ENCODE measurements at places on chromosomes 2 and 18.

GRCh38 chr18:23067236-23067635 is 68.0 kb upstream of the CABLES1 start:
- DNase-seq = no peak

- no peak for DNase-seq
These were observed 180.2 kb upstream of the DOK6 start for GRCh38 chr18:69220529-69220928.

DNA sequence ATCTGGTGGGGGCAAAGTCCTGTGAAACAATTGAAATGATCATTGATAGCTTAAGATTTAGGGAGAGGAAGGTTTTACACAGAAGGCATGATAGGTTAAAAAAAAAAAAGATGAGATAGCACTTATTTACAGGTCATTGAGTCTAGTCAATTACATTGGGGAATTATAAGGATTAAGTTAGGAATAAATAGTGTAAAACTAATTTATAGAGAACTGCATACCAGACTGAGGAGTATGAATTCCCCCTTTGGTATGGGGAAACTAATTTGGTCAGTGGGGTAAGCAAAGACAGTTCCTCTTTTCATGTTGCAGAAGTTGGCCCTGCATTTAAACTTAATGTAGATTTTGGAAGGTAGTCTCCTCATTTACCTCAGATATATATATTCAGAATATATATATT is 10.8 kb downstream of the GLS start:
- DNase-seq = no peak

DNA sequence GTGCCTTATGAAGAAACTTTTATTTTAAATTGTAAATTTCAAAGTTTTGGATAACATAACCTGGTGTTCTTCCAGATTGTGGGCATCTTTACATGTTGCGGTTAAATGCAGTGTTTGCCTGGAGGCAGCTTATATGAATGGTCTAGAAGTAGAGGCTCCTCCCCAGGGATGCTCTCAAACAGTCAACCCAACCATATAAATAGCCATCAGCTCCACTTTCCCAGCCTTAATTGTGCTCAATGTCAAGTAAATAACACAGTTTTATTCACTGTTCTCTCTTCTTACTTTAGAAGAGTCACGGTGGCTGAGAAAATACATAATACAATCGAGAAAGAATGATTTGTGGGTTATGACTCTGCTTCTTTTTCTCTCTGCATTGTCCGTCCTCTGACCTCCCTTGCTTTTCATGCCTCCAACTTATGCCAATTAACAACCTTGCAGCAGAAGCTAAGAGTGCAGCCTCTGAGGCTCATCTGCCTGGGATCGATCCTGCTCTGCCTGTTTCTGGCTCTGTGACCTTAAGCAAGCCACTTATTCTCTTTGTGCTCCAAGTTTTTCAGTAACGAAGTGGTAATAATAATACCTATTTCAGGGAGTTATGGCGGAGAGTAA is 100.3 kb downstream of the DAW1 start:
- DNase-seq = no peak

DNA sequence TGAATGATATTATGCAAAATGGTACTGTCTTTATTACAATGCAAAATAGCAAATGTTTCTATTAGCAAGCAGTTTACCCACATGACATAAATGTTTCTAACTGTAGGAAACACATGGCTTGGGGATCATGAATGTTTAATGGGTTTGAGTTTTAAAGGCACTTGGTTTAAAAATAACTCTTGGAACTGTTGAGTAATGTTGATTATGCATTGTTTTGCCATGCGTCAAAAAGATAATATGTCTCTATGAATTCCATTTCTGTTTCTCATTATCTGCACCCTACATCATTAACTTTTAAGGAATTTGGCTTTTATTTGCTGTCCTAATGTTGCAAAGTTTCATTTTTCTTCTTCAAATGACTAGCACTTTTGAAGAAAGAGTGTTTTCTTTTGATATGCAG is 1355.5 kb downstream of the SUCLG1 start:
- DNase-seq = no peak

- DNase-seq = no peak
These were observed 130.6 kb upstream of the UBE2E3 start for GRCh38 chr2:180849851-180850250.

DNA sequence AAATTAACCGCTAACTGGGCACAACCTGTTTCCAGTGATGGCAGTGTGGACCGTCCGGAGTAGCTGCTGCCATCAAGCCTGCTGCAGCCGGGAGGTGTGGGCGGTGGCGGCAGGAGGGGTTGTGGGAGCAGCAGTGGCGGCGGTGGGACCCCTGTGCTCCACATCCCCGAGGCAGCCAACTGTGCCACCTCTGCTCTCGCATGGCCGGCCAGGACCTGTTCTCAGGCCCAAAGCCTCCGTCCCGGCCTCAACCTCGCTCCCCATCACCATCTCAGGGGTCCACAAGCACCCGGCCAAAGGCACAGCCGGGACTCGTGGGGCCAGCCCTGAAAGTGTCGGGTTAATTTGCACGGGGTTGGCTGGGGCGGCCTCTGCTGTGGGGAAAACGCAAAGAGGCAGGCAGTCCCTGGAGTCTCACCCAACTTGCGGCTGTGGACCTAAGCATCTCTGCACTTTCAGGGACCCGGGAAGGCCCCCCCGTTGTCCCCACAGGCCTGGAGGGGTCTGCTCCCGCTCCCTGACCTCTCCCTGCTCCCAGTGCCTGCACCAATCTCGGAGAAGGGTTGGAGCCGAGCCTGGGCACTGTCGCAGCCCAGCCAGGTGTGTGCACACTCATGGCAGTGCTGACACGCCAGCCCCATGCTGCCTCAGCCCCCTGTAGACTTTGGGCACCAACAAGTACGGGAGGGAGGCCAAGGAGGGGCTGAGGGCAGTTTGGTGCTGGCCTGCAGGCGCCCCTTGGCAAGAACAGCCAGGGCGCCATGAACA is 44.4 kb upstream of the PEX13 start:
- DNase-seq = no peak

- DNase-seq = no peak
These were observed 81.7 kb downstream of the PPP1R1C start for GRCh38 chr2:182067393-182067792.

DNA sequence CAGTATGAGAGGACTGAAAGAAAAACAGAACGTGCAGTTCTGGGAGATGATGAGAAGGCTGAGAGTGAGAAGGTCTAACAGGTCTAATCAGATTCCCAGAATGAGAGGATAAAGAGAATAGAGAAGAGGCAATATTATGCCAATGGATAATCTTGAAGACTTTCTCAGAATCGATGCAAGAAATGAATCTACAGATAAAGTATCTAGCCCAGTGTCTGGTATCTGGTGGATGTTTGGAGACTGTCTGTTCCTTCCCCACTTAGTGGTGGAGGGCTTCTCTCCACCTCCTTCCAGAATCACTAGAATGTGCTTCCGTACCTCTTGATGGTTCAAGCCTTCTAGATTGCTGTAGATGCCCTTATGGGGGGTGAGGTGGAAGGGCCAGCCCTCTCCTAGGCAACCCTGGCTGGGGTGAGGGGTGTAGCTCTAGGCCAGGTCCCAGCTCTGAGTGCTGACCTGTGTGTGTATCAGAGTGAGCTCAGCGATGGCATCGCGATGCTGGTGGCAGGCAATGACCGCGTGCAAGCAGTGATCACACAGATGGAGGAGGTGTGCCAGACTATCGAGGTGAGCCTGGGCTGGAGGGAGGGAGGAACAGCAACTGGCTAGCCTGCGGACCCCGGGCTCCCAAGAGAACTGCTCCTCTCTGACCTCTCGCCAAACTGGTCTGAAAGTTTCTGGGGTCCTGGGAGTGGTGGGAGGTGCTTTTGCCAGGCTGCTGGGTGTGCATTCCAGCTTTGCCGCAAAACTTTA is 3.6 kb downstream of the UCN start:
- no peak for DNase-seq

GRCh38 chr2:46985512-46985911 is 69.9 kb upstream of the MCFD2 start:
- DNase-seq = no peak

DNA sequence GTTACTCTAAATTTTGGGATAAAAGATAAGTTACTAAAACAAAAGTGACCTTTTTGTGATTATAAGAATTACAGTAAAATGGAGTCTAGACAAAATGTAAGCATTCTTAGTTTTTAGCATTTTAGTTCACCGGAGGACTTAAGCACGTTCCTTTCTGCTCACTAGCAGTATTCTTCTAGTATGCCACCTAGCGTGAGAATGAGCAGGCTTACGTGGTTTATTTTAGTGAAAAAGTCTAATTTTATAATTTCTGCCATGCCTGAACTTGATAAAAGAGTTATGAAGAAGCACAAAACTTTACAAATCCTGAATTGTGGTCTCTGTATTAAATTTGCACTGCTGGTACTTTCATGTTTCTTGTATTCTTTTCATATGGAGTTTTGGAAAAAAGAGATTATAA is 12.6 kb upstream of the OTX1 start:
- DNase-seq = no peak

GRCh38 chr2:2845806-2846315 is 514.8 kb upstream of the MYT1L start:
- no peak for DNase-seq

- no peak for DNase-seq
These were observed 30.5 kb upstream of the ITGAV start for GRCh38 chr2:186559370-186559769.
